ENCODE measurements at places on chromosomes 3 and 15.

GRCh38 chr3:194596906-194597305, 36.3 kb downstream of the TMEM44 start:
- DNase-seq = peak; percentile 62

- no peak for DNase-seq
Measured at GRCh38 chr15:39404767-39405181, 176.1 kb upstream of the THBS1 start.

DNA sequence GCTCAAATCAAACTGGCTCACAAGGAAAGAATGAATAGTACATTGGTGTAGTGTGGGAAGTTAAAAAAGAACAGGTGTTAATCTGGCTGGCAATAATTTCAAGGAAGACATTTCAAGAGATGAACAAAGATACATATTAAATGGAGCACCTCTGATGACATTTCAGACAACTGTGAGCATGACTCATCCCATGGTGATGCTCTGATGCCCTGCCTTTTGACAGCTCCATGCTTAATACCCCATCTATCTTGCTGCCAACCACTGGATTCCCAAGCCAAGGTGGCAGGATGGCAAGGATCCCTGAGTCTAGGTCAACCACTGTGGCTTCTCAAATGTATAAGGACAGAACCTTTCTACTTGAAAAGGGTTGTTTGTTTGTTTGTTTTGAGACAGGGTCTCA, 29.3 kb downstream of the LRRC2 start:
- DNase-seq = no peak

DNA sequence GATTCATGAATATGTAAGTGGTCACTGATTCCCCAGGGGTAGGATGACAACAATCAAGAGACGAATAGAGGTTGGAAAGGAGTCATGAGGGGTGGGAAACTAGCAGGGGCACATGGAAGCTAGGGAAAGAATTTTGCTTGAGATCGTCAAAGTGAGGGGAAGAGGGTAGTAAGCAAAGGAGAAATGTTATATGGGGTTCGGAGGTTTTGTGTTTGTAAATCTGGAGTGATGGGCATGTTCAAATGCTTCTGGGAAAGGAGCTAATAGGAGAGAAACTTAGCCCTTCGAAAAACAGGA, 7.9 kb downstream of the RPL14 start:
- no peak for DNase-seq

DNA sequence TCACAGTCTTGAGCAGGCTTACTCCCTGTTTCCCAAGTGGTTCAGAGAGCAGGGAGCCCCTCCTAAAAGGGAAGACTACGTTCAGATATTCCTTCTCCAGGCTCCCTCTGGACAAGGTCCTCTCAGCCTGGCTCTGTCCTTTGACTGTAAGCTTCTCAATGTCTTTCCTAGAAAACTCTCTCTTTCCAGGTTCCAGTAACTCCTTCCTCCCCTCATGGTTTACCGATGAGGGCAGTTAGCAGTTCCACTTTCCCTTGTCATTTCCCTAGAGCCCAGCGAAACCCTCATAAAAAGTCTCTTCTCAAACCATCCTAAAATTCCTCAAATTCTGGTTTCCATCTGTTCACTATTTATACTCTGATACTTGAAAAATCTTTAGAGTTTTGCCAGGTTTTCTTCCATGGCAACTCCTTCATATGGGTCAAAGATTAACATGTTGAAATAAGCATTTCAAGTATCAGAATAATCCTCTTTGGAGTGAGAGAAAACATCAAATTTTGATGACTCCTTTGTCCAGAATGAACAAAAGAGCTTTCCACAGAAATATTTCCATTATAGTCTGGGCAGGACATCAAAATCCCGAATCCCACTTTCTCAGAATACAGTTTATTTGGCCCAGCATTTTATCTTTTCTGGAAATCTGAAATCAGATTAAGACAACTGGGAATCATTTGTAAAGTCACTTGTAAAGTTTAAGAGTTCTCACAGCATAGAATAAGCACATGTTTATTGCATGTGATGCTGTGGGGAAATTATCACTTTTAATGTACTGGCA, 599.4 kb downstream of the UNC13C start:
- no peak for DNase-seq

DNA sequence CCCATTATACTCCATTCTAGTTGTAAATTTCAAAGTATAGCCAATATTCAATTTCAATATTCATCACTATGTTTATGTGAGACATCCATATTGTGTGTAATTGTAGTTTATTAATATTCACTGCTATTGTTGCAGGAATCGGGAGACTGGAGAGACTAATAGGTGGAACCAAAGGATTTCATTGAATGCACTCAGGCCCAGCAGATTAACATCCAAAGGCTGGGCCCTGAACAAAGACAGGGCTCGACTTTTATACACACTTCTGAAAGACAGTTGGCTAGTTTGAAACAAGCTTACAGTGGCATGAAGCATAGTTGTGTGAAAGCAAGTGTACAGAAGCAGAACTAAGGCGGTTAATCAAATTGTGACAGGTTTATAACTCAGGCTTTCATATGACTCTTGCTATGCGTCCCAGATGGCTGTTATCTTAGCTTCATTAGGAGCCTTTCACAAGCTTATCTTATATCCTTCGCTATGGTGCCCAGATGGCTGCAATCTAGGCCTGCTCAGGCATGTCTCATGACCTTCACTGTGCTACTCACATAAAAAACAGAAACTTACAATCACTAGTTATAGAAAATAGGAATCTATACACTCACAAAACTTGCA, 1038.8 kb upstream of the EPHA6 start:
- DNase-seq = no peak

DNA sequence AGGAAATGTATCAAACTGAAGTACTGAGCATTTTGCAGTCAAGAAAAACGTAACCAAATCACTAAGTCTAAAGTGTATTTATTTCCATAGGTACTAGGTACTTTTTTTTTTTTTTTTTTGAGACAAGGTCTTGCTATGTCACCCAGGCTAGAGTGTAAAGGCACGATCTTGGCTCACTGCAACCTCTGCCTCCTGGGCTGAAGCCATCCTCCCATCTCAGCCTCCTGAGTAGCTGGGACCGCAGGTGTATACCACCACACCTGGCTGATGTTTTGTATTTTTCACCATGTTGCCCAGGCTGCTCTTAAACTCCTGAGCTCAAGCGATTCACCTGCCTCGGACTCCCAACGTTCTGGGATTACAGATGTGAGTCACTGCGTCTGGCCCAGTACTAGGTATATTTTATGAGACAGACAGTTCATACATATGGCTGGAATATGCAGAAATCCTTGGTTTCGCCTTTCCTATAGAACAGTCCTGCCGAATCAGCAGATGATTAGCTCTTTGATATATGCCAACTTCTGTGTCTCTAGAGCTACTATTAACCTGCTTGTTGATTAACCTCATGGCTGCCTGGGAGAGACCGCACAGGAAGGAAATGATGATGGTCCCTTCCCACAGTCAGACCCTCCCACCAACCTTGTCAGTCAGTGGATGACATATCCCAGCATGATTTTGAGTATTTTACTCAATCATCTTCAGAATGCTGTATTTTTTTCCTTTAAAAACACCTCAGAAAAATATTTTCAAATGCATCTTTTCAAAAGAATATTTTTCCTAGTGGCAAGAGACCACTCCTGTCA, 32.3 kb downstream of the TMOD3 start:
- DNase-seq = no peak

DNA sequence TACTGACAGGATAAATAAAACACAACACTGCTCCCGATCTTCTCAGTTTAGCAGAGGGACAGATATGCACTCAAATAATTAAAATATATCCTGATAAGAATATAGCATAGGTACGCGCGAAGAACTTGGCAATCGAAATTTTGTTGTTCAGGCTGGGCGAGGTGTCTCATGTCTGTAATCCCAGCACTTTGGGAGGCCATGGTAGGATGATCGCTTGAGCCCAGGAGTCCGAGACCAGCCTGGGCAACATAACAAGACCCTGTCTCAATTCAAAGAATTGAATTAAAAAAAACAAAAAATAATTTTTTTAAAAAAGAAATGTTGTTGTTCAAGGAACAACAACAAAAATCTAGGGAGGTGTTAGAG, 7.6 kb downstream of the B2M start:
- no peak for DNase-seq

DNA sequence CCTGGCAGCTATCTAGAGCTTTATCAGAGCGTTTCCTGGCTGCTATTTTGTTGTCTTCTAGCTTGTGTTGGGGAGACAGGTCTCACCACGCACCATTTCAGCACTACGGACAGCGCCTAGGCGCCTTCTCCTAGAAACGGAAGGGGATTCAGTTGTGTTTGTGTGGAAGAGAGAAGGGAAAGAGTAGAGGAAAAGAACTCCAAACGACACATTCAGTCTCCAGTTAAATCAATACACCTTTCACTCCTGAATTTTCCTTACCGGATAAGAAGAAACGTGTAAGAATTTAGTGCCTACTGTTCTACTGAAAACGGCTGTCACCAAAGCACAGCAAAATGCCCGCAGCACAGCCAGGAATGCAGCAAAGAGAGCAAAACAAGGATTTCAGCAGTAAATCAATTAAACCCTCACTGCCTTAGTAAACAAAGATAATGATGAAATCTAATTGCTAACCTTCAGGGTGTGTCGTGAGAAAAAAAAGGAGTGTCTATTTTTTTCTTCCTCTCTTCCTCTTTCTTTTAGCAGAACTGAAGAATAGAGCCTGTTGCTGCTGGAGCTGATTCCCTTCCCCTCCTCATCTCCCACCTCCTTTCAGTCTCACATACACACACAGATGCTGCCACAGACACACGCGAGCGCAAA, 412 bp upstream of the CTXN2 start:
- DNase-seq = peak; percentile 25

DNA sequence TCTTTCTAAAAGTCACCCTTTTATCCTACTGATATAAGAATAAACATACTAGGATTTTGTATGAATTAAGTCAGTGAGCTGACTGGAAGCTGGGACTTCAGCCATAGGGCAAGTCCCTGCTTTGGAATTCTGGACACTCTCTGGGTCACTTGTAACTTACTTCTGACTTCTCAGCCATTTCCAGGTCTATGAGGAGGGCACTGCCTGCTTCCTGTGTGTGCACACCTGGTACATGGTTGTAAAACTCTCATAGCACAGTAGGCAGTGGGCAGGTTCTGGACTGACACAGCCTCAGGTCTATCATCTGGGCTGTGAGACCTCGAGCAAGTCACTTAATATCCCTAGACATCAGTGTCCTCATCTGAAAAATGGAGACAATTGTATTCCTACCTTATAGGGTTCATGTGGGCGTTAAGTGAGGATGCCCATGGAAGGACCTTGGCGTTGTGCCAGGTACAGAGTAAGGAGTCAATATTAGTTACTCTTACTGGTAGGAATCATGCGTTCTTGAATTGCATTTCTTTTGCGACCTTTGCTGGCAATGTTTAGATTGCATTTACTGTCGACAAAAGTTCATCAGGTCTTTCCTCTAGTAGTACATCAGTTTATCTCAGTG, 27.5 kb upstream of the TGM5 start:
- no peak for DNase-seq

DNA sequence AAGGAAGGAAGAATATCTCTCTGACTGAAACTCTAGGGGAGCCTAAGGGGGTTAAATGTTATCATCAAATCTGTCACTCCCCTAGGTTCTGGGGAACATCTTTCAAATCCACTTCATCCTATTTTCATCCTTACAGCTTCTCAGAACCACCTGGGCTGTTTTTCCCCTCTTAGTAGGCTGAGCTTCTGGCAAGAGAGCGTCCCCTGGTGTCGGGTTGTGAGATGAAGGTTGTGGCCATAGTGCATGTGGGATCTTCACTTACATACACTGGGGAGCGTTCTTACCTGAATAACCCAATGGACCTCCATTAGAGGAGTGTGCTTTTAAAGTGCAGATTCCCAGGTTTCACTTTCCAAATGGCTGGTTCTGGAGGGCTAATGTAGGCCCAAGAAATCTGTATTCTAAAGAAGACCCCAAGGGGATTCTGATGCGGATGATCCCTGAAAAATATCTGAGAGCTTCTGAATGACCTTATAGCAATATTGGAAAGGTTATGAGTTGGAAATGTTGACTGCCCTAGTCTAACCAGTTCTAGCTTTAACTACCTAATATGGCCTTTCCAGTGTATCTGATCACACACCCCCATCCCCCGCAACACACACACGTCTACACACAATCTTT, 663.7 kb downstream of the AGBL1 start:
- DNase-seq = no peak

GRCh38 chr3:36411587-36411986, 31.3 kb downstream of the STAC start:
- DNase-seq = no peak

DNA sequence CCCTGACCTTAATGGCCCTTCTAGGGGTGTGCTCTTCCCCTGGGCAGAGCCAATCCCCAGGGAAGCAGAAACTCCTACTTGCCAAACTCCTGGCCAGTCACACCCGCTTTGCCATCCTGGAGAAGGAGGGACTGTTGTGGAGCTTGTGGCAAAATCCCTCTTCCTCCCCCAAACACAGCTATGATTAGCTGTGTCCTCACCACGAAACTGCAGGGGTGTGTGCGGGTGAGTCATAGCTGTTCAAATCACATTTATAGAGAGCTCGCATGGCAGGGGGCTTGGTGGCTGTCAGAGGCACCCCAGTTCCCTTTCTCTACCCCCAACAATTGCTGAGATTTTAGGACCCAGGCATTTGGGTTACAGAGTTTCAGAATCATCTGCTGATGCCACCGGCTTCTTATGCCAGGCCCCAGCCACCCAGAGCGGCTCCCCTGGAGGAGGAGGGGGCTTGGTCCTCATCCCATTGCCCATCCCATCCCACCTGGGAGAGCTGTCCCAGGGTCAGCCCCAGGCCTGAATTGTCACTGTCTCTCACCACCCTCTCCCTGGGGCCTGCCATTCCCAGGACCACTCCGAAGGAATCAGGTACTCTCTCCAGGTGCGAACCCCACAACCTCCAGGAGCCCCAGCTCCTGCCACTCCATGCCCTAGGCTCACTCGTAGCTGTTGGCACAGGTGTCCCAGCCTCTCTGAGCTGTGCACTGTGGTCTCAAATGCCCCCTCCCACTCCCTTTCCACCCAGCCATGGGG, 28.8 kb upstream of the MAGEF1 start:
- DNase-seq = peak; percentile 65

All from putamen (tissue), 1 donor.